ENCODE measurements at places on chromosomes 2 and 18.

DNA sequence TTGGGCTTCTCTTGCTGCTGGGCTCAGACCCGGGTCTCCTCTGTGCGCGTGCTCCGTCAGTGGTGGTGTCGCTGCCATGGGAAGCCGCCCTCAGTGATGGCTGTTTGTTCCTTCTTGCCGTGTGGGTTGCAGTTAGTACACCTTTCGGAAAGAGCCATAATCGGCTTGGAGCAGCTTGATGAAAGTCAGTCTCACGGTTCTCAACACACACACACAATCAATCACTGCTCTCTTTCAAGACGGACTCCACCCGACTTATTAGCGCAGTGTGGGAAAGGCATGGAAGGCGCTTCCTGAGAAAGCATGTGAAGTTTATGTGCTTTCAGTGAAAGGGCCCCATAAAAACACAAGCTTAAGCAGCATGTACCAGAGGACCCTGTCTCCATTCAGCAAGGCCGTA, 64.1 kb downstream of the SOX11 start:
- H3K36me3 ChIP-seq = no peaks in the 10 kb centered on the region
- no peaks in the 10 kb centered on the region for H3K4me1 ChIP-seq
- H3K27me3 ChIP-seq = no peaks in the 10 kb centered on the region
- H3K4me3 ChIP-seq = no peak overlapping the region
- no peak for DNase-seq
- no peak overlapping the region for H3K27ac ChIP-seq

DNA sequence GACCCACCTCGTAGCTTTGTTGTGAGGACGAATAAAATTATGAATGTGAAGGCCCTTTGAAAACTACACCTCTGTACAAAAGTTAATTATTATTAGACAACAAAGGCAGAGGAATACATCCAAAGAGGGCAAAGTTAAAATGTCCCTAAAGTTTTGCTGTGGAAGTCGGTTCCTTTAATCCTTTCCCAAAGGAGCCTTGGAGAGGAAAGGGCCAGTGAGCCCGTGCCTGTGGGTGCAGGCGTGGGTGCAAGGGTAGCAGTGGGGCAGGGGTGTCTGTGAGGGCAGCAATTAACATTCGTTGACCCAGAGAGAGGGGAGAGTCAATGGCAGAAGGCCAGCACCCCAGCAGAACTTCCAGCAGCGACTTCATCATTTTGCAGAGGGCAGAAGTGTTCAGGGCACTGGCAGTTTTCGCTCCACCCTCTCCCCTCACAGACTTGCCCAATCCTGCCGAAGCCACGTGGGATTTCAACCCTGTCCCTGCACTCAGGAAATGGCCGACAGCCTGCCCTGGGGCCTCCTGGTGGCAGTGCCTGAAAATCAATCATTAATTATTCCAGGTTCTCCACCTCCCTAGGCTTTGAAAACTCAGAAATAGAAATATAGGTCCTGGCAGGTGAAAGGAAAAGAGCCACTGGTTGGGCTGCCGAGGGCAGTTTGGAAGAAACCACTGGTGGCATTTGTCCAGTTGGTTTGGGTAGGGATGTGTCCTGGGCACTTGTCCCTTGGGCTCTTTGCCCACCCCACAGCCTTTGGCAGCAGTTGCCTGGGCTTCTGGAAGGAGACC, 4.2 kb upstream of the PAX8 start:
- no peak for DNase-seq
- no peak overlapping the region for H3K27ac ChIP-seq
- no peak overlapping the region for H3K4me3 ChIP-seq
- H3K4me1 ChIP-seq = no peaks in the 10 kb centered on the region
- H3K27me3 ChIP-seq = no peaks in the 10 kb centered on the region
- H3K36me3 ChIP-seq = no peaks in the 10 kb centered on the region

- no peaks in the 10 kb centered on the region for H3K36me3 ChIP-seq
- H3K27me3 ChIP-seq = no peaks in the 10 kb centered on the region
- H3K4me1 ChIP-seq = no peaks in the 10 kb centered on the region
- no peak for DNase-seq
- H3K27ac ChIP-seq = no peak overlapping the region
- H3K4me3 ChIP-seq = no peak overlapping the region
These were observed 652.4 kb downstream of the SLC4A3 start for GRCh38 chr2:220279840-220280239.

- DNase-seq = no peak
- no peak overlapping the region for H3K4me3 ChIP-seq
- no peaks in the 10 kb centered on the region for H3K27me3 ChIP-seq
- no peak overlapping the region for H3K27ac ChIP-seq
- no peaks in the 10 kb centered on the region for H3K4me1 ChIP-seq
These were observed 80.2 kb upstream of the PKDCC start for GRCh38 chr2:41967476-41968181.

DNA sequence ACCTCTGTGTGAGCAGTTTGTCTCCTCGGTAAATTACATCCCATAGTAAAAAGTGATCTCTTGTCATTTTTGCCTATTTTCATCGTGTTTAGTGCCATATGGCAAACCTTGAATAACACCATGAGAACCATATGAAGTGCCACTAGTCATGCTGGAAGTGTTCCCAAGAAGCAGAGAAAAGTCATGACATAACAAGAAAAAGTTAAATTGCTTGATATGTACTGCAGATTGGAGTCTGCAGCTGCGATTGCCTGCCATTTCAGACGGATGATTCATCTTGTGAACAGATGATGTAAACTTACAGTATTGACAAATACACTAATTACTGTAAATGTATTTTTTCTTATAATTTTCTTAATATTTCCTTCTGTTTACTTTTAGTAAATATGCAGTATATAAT, 846.7 kb downstream of the BCL11A start:
- H3K4me1 ChIP-seq = no peaks in the 10 kb centered on the region
- peaks cover 3% of the 10 kb centered on the region for H3K27me3 ChIP-seq
- no peak overlapping the region for H3K4me3 ChIP-seq
- DNase-seq = no peak

DNA sequence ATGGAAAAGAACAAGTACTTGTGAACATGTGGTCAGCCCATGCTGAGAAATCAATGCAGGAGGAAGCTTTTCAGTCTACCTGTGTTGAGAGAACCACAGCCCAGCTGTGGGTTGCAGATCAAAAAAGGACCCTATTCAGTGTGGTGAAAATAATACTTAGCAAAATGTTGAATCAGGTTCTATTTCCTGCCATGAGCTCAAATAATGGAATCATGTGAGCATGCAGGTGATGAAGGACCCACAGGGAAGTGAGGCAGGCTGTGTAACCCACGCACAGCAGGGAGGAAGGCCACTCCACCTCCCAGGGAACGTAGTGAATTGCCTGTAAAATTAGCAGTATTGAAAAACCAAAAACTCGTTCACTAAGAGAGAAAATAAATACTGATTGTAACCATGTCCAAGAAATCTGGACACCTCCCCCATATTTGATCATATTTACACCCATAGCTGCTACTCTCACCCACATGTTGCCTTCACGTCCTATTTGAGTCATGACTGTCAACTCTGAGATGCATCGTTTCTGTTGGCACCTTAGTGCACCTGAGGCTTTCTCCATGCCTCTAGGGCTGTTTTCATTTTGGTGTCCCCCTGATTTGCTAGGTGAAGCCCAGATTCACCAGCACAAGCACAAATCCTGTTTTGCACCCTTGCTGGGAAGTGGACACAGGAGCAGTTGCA, 20.5 kb upstream of the BCL2L11 start:
- no peak overlapping the region for H3K27ac ChIP-seq
- no peak for DNase-seq
- no peak overlapping the region for H3K4me3 ChIP-seq
- H3K4me1 ChIP-seq = no peaks in the 10 kb centered on the region
- no peaks in the 10 kb centered on the region for H3K36me3 ChIP-seq
- H3K27me3 ChIP-seq = no peaks in the 10 kb centered on the region

GRCh38 chr2:230007931-230008707, 60.6 kb downstream of the SLC16A14 start:
- H3K27me3 ChIP-seq = no peaks in the 10 kb centered on the region
- H3K27ac ChIP-seq = no peak overlapping the region
- H3K4me1 ChIP-seq = no peaks in the 10 kb centered on the region
- DNase-seq = peak; percentile 75
- H3K36me3 ChIP-seq = no peaks in the 10 kb centered on the region

DNA sequence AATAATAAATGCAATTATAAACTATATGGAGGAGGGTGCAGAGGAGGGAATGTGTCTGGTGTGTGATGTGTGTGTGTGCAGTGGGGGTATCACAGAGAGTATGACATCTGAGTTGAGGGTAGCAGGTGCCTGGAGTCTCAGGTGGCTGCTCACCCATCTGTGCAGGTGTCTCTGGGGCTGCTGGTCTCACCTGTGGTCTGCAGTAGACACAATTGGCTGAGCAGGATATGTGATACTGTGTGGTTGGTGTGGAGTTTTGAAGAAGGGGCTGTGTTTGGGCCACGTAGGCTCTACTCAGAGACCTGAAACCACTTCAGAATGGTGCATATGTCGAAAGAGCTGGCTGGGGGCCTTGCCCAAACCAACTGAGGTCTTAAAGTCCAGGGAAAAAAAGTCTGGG, 17.0 kb downstream of the FABP1 start:
- no peaks in the 10 kb centered on the region for H3K27me3 ChIP-seq
- H3K4me3 ChIP-seq = no peak overlapping the region
- H3K36me3 ChIP-seq = no peaks in the 10 kb centered on the region
- H3K4me1 ChIP-seq = no peaks in the 10 kb centered on the region

DNA sequence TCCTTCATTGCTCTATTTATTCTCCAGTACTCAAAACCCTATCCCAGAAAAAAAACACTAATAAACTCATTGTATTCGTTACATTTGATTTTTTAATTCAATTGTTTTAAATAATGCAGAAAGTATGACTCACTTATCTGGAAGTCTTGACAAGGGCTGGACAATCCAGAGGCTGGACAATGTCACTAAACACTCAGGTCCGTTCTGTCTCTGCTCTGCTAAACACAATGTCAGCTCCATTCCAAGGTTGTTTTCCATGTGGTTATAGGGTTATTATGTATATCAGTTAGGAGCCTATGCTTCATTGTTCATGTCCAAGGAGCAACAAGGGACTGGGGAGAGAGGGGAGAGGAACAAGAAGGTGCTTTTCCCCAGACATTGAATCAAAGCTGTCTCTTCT, 125.5 kb downstream of the IRS1 start:
- H3K4me3 ChIP-seq = no peak overlapping the region
- H3K36me3 ChIP-seq = no peaks in the 10 kb centered on the region
- no peak overlapping the region for H3K27ac ChIP-seq
- no peak for DNase-seq

DNA sequence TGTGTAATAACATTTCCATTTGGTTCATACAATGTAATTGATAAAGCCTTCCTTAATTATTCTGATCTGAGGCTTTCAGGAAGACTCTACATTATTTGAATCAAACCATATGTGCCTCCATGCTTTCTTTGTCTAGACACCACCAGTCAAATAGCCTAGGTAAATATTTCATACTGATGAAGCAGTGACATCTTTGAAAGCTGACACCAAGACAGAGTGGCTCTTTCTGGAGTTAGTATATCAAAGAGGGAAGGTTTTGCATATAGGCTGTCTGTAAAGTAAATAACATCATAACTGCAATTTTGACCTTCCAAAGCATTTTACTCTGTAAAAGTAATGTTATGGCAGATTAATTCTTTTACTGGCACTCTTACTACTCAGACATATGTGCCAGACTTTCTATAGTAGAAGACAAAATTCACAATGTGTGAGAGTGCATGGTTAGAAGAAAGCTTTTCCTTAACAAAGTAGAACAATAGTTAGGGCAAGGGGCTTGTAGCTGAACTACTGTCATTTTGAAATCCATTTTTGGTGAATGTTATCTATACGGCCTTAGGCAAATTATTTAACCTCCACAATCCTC, 177.3 kb downstream of the ERBB4 start:
- no peak overlapping the region for H3K4me3 ChIP-seq
- no peak for DNase-seq
- no peaks in the 10 kb centered on the region for H3K4me1 ChIP-seq
- H3K27ac ChIP-seq = no peak overlapping the region

- H3K4me3 ChIP-seq = no peak overlapping the region
- H3K27me3 ChIP-seq = no peaks in the 10 kb centered on the region
- DNase-seq = no peak
- H3K4me1 ChIP-seq = no peaks in the 10 kb centered on the region
- H3K27ac ChIP-seq = no peak overlapping the region
- H3K36me3 ChIP-seq = no peaks in the 10 kb centered on the region
These were observed 64.8 kb downstream of the TNFRSF11A start for GRCh38 chr18:62389761-62390481.

DNA sequence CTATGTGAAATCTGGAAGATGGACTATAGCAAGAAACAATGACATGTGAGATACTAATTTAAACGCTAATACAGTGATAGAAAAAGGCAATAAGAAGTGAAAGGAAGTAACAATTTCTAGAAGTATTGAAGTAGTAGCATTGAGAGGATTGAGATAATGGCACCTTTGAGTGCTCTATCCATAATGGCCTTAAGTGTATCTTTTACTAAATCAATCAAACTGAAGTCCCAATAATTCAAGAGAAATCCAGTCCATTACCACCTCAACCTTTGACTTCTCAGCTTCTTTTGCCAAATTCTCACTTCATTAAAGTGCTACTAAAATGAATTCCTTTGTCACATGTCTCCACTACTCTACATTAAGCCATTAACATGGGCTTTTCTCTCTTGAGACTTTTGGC, 82.6 kb upstream of the KYNU start:
- no peaks in the 10 kb centered on the region for H3K27me3 ChIP-seq
- no peaks in the 10 kb centered on the region for H3K4me1 ChIP-seq
- H3K36me3 ChIP-seq = no peaks in the 10 kb centered on the region
- DNase-seq = no peak
- no peak overlapping the region for H3K4me3 ChIP-seq

GRCh38 chr2:126677176-126677538, 21.2 kb downstream of the GYPC start:
- no peaks in the 10 kb centered on the region for H3K27me3 ChIP-seq
- DNase-seq = no peak
- H3K36me3 ChIP-seq = peaks cover 40% of the 10 kb centered on the region

GRCh38 chr2:1837458-1837857, 93.1 kb upstream of the PXDN start:
- no peaks in the 10 kb centered on the region for H3K36me3 ChIP-seq
- H3K4me3 ChIP-seq = no peak overlapping the region
- DNase-seq = no peak
- H3K4me1 ChIP-seq = no peaks in the 10 kb centered on the region
- H3K27me3 ChIP-seq = no peaks in the 10 kb centered on the region

- DNase-seq = no peak
- no peaks in the 10 kb centered on the region for H3K36me3 ChIP-seq
- H3K4me1 ChIP-seq = no peaks in the 10 kb centered on the region
- H3K27me3 ChIP-seq = no peaks in the 10 kb centered on the region
These were observed 9.5 kb downstream of the SMYD1 start for GRCh38 chr2:88077080-88077479.

DNA sequence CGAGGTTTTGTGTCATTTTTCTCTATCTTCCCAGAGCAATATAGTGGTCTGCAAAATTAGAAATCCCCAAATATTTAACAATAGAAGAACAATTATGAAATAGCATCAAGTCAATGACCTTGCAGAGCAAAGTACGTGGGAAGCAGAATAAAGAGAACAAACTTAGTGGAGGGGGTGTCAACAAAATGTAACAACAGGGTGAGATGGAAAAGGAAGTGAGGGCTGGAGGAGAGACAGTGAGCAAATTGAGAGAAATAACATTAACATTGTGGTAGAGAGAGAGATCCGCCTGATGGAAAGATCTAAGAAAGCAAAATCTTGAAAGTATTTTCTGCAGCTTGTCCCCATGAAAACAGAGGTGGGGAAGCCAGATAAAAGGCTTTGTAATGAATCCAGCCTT, 23.4 kb downstream of the ARHGAP15 start:
- H3K4me1 ChIP-seq = peaks cover 80% of the 10 kb centered on the region
- H3K36me3 ChIP-seq = peaks cover 22% of the 10 kb centered on the region
- H3K27me3 ChIP-seq = no peaks in the 10 kb centered on the region
- DNase-seq = no peak

All from B cell (primary cell).